ENCODE measurements at places on chromosomes 2 and 18.

DNA sequence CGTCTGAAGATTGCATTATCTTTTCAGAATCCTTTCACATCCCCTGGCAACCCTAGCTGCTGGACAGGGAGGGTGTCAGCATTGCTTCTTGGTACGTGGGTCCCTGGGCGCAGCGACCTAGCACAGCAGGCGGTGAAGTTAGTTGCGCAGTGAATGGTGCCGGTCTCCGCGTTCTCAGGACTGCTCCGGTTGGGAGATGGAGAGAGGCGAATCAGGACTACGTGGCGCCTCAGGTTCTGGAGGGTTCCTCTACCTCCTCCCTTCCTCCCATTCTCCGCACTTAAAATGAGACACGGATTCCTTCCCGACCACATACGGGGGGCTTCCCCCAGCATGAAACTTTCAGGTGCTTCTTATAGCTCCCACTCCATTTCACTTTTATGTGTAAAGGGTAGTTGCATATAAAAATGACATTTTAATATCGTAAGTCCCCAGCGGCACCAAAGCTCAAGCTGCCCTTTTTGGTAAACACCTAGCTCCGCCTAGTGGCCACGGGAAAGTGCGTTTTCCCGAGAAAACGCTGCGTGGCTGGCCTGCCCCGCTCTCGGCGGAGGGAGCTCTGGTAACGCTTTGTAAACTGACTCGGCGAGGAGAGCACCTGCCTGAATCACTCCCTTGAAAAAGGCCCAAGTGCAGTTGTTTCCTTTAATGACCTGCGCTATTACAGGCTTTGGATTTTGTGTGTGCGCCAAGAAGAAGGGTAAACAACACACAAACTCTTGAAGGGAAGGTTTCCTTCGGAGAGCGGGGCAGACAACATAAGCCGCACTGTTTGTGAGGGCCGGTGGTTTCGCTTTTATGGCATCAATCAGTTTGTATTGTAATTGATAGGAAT, 32.9 kb upstream of the INHBB start:
- peak; percentile 90 for DNase-seq

DNA sequence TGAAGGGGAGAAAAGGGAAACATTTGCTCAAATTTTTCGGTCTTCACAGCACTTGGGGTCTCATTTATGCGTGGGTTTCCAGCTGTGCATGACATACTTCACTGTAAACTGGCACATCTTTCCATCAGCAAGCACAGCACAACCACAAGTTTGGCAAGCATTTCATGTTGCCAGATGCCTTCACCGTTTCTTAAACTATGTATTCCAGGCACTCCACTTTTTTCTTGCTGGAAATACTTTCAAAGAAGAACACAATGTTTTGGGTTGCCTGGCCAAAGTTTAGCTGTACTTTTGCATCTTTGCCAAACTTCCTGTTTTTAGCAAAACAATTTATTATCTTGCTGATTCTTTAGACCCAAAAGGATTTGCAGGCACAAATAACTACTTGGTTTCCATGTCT, 194.6 kb upstream of the MEIS1 start:
- no peak for DNase-seq

- no peak for DNase-seq
These were observed 47.1 kb downstream of the KCMF1 start for GRCh38 chr2:85018049-85018447.

DNA sequence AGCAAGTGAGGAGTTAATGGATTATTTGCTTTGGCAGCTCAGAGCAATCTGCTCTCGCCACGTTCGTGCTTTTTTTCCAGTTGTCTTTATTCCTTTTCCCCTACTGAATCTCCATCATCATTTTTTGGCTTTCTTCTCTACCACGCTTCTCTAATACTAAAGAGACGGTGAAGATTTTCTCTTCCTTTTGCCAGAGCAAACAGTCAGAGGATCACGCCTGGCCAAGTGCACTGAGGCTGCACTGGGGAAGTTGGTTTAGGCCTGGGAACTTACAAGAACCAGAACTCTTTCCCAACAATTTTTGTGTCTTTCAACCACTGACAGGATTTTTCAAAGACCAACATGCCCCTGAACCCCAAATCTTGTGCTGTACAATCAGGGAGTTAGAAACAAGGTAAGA, 172.3 kb downstream of the PID1 start:
- no peak for DNase-seq

DNA sequence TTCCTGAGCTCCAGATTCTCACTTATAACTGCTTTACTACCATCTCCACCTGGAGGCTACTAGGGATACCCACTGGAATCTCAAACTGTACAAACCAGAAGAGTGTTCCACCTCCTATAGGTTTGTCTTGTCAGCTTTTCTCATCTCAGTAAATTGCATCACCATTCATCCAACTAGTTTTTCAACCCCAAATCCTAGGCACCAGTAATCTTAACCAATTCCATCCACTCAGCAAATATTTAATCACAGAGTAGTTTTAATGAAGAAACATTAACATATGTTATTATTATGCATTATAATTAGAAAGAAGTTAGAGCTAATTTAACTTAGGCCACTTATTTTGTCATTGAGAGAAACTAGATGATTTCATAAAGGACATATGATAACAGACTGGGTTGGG, 635.0 kb downstream of the DCDC2C start:
- no peak for DNase-seq

- no peak for DNase-seq
These were observed 83.9 kb upstream of the ODC1 start for GRCh38 chr2:10531874-10532637.

DNA sequence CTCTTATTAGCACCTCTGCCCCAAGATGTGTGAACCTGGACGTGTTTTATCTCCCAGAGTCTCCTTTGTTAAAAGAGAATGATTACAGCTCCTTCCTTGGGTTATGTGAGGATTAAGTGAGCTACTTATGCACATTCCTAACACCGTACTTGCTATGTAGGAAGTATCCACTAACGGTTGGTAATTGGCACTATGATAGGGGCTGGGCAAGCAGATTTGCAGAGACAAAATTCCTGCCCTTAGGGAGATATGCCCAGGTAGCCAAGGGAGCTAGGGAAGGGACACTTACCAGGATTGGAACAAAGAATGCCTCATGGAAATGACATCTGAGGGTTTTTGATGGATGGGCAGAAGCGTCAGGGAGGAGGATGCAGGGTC, 11.5 kb upstream of the ALPK2 start:
- DNase-seq, result no peak

GRCh38 chr2:208363485-208363884, 43.1 kb upstream of the PTH2R start:
- no peak for DNase-seq

- DNase-seq, result no peak
These were observed 90.4 kb downstream of the PTRHD1 start for GRCh38 chr2:24702800-24703199.

- no peak for DNase-seq
These were observed 837.4 kb downstream of the LRRTM4 start for GRCh38 chr2:76684756-76685155.

- peak; percentile 83 for DNase-seq
These were observed 130.6 kb upstream of the HAAO start for GRCh38 chr2:42922790-42923579.

- no peak for DNase-seq
These were observed 1.1 kb upstream of the FRZB start for GRCh38 chr2:182867426-182868053.

DNA sequence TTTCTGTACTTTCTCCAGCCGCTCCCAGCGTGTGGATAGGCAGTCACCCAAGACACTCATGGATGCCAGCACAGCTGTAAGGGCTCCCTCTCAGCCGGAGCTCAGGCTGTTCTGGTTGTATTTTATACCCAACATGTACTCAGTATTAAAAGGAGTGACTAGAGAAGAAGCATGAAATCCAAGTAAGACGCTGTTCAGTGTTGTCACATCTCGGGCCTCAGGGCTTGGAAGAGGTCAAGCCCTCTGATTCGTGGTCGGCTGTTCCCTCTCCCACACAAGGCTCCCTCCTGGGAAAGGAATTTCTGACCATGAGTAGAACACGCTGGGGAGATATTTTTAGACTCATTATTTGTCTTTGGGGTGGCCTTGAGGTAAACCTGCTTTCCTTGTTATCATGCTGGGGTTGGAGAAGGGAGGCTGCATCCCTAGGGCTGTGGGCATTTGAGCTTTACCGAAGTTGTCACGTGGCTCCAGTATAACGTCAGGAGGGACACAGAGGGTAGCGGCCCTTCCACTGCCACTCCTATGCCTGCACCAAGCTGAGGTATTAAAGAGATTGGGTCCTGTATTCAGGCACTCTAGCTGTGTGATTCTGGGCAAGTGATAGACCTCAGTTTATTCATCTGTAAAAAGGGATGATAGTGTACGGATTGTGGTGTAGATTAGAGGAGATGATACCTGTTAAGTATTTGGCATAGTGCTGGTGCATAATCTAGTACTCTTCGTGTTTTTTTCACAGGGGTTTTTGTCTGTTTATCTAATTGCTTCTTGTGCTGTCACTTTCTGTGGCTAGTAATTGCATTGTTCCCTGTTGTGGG, 34.1 kb downstream of the HK2 start:
- DNase-seq, result no peak

- DNase-seq, result no peak
These were observed 46.4 kb upstream of the CDH20 start for GRCh38 chr18:61286867-61287266.

DNA sequence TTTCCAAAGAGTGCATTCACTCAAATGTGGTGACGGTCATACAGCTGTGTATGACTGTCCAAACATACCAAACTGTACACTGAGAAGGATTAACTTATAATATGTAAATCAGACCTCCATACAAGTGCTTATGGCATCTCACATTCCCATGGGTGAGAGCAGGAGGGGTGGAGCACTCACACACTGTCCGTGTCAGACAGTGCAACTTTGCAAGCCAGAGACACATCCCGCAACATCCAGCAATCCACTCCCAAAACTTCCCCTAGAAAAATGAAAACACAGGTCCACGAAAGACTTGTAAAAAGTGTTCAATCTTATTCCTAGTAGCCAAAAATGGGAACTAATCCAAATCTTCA, 36.4 kb downstream of the FAM168B start:
- DNase-seq, result no peak

DNA sequence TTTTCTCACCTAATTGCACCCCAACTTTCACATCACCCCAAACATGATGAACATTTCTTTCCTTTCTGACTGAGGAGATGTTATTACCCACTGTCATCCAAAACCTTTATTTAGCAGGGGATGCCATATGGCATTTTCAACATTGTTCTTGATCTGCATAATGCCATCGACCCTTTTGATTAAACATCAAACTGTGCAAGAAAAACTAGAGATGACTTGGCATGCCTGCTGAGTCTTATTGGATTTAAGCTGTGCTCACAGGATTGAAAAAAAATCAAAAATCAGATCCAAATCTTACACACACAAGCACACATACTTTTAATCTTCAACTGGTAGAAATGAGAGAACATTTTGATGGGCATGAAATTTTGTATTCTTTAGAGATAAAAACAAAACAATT, 536.0 kb downstream of the TMX3 start:
- no peak for DNase-seq

DNA sequence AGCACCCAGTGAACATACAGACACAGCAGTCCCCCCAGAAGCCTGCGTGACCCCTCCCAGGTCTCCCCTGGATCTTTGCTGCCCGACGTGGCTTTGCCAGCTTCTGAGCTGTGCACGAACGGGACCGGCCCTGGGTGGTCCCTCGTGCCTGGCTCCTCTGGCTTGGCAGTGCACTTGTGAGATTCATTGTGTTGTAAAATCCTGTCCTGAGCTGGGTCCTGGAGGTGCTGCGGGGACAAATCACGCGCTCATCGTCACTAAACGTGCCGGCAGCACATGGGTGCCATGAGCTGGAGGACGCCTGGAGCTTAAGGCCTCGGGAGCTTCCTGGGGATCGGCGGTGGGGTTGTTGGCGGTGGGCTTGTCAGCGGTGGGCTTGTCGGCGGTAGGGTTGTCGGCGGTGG, 104.9 kb downstream of the FAM210A start:
- no peak for DNase-seq

- no peak for DNase-seq
These were observed 104.9 kb downstream of the MBD2 start for GRCh38 chr18:54119524-54120019.

GRCh38 chr2:132798341-132798740, 128.3 kb upstream of the LYPD1 start:
- DNase-seq, result no peak

DNA sequence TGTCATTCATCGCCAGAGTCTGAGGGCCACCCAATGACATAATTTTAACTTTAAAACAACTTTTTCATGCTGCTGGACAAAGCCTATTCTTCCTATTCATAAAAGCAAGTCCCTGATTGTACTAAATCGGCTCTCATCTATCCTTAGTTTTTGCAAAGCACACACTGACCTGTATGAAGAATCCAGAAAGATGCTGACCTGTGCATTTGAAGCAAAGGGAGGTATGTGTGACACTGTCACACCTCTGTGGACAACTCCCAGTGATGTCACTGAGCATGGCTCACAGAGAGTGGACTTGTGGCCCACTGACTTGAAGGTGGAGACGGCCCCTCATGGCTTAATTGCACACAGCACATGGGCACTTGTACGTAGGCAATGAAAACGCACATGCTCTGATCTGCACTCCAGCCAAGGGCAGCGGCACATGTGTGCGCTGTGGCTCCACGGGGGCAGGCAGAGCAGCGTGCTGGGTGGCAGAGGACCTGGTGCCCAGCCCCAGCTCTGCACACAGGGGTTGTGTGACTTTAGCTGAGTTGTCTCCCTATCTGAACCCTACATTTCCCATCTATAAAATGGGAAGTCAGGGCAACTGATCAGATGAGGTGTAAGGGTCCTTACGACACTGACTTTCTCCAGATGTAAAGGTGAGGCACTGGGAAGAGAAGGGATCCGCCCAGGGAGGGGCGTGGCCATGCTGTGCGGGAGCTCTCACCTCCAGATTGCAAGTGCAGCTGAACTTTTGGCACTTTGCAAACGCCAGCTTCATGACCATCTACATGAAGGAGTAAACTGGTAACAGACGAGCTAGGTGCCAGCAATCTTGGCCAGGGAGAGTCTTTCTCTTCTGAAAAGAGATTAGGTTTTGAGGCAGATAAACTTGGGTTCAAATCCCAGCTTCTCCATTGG, 14.3 kb upstream of the ODC1 start:
- no peak for DNase-seq

DNA sequence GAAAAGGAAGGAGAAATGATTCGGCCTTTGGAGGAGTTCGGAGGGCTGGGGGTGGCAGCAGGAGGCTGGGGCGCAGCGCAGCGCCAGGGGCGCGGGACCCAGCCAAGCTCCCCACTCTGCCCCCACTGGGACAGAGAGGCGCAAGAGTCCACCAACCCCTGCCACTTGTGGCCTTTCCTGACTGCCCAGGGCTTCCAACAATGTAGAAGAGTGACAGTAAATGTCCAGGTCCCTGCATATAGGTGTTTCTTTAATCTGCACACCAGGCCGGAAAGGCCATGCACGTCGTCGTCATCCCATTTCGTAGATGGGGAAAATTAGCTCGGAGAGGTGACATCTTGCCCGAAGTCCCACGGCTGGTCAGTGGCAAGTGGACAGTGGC, 96.6 kb downstream of the INHBB start:
- DNase-seq, result no peak

- DNase-seq, result no peak
These were observed 241.3 kb downstream of the LOXHD1 start for GRCh38 chr18:46415532-46416252.

- no peak for DNase-seq
These were observed 23.7 kb downstream of the CRACDL start for GRCh38 chr2:98912221-98912851.

- no peak for DNase-seq
These were observed 32.4 kb downstream of the NPC1 start for GRCh38 chr18:23553887-23554286.
